Activated CD4-positive, alpha-beta T cell treated with anti-CD3 and anti-CD28 coated beads for 4 hours (primary cell): ENCODE measurements at places on chromosomes 12 and 14.

- no peak for DNase-seq
Measured at GRCh38 chr14:94237046-94237445, 56.0 kb downstream of the SERPINA10 start.

- DNase-seq, result no peak
Measured at GRCh38 chr12:12546314-12546772, 16.3 kb downstream of the DUSP16 start.

GRCh38 chr14:88727057-88727456 lies 65.7 kb downstream of the EML5 start:
- no peak for DNase-seq

GRCh38 chr12:95942524-95943329 lies at the start of gene CCDC38:
Gene CCDC38, minus strand, starts transcription at chr12:95942614. Its CDS starts 6,105 bp downstream, at chr12:95936509.
- DNase-seq, result peak; percentile 81

DNA sequence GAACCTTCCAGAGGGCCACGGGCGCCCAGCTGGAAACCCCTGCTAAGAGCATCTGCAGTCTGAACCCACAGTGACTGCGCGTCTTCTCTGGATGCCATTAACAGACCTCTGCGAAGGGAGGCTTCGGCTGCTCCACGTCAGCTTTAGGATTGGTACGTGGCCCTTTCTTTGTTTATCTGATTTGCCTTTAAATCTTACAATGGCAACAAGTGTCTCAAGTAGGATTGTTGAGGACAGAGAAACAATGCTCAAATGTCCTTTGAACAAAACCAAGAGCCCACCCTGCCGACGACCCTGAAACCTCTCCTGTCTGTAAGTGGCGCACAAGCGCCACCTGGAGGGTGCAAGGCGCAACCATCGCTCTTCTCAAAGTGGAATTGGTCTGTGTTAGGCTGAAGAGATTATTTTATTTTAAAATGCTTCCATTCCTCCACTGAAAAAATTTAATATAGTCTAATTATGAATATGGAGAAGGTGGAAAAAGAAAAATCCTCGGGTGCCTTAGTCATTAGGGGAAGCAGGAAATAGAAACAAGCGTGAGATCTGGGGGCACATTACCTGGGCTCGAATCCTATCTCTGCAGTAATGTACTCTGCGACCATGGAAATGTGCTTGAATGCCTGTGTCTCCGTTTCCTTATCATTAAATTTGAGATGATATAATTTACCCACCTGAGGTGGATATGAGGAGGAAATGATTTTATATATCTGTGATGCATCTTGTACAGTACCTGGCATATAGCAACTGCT lies 82.6 kb upstream of the PTPRB start:
- peak; percentile 4 for DNase-seq

DNA sequence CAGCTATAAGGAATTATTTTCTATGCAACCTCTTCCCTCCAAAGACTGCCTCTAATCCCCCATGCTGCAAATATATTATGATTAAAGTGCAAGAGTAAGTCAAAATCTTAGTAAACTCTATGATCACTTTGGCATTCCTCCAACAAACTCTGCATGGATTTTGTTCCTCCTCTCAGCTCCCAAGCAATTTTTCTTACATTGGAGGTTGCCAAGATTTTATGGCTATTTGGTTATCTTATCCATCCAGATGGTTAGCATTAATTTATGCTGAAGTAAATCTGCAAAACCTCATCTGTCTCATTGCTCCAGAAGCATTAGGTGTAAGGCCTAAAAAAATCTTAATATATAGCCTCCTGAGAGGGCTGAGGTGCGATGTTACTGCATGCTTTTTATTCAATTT lies 228.1 kb downstream of the CHST11 start:
- no peak for DNase-seq

DNA sequence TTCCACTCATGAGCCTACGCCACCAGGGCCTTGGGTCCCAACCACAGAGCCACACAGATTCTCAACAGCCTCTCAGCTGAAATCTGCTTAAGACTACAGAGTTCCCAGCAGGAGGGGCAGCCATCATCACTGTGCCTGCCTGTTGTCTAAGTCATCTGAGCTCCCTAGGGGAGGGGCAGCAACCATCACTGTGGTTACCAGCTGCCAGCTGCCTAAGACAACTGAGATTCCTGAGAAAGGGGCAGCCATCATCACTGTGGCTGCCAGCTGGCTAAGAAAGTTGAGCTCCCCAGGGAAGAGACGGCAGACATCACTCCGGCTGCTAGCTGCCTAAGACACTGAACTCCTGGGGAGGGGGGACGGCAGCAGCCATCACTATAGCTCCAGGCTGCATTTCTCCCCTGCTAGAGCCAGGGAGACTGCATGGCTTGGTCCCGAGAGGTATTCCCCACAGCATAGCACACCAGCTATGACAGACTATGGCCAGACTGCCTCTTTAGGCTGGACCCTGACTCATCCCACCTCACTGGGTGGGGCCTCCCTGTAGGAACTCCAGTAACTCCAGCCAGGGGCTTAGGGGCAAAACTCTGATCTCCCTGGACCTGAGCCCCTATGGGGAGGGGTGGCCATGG lies 37.2 kb upstream of the C14orf132 start:
- DNase-seq, result no peak

- peak; percentile 65 for DNase-seq
Measured at GRCh38 chr14:31937730-31938346, 139.3 kb upstream of the ARHGAP5 start.

DNA sequence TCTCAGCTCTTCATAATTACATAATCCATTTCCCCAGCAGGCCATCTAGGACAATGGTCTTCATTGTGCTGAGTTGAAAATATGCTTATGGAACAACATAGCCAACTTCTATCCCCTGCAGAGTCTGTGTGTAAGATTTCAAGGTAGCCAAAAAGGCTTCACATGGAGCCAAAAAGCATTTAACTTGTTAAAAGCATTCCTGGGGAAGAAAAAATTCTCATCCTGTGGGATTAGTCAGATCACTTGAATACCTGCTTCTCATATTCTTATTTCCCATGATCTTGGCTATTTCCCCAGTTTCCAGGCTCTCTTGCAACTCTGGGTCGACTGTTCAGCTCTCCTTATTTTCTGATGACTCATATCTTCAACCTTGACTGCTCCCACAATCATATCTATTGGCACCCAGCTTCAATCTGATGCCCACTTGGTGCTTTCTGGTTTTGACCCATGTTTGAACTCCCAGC lies 178.9 kb downstream of the KLHL28 start:
- no peak for DNase-seq
